ENCODE measurements at places on chromosomes 2 and 18.

DNA sequence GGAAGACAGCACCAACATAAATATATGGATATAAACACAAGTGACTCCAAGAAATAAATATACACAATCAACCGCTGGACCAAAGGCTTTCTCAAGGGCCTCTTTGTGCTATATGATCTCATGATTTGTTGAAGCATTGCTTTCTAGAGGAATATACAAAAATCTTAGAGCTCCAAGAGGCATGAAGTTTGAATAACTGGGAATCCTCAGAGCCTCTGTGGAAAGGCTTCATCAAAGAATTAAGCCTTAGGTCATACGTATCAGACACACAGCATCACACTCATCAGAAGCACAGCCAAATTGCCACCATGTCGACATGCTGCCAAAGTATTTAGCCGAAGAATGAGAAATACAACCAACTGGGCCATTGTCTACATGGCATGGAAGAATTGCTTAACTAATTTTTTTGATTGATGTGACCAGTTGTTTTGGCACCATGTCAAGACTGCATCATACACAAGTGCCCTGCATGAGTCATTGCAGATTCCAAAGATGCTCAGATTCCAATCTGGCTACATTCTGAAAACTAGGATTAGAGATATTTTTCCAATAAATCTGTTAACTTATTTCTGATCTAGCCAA lies 860.6 kb upstream of the ZEB2 start:
- DNase-seq, result peak; percentile 33

DNA sequence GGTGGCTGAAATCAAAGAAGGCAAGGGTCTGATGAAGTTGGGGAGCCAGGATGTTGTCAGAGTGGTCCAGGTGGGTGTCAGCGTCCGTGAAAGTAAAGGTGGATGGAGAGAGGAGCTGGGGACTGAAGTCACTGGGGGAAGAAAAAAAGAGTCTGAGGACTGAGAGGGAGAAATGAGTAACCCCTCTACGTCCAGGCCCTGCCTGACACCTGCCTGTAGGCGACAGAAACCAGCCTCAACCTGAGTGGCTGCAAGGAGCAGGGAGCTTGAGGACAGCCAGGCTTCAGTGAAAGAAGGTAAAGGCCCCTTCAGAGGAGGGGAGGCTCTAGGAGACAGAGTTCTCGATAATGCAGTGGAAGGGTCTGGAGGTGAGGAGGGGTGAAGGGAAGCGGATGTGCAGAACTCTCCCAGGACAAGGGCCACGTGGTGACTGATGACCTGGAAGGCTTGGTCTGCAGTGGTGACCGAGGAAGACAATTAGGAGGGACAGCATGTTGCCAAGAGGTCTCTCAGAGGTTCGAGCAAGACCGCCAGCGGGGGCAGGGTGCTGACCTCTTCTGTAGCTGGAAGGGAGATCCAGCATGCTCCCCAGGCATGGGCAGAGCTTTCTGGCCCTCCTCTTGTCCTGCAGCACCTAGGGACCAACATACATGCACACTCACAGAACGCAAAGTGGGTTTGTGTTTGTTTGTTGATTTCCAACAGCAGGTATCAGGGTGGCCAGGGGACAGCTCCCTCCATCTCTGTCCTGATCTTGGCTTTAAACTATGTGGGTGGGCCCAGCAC lies 86.6 kb upstream of the TMEM247 start:
- DNase-seq, result no peak

DNA sequence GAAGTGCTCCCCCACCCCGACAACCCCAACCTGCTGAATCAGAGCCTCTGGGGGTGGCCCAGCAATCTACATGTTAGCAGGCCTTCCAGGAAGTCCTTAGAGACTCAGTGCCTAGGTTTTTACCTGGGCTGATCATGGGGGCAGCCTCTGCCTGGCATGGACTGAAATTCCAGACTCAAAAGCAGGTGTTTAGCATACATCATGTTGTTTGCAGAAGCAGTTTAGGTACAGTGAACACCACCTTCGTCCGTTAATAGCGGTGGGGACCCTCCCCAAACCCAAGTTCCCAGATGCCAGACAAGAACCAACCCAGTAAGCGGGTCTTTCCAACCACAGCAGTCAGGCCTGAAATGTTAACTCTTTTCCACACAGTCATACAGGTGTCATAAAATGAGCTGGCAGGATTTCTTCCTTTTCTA lies 26.4 kb upstream of the GALR1 start:
- no peak for DNase-seq

DNA sequence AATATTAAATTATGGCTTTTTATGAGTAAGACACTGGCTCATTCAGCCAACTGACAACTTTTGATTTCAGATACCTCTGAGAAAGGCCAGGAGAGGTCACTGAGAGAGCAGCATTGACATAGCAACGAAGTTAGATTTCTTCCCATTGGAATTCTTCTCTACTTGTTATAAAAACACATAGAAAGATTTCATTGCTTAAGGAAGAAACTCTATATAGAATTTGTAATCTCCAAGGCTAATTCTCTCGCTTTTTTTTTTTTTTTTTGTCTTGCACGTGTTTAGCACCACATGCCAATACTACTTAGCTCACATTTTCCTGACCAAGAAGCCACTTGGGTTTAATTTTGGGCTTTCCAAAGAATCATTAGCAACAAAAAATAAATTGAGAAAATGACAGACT lies 233.7 kb downstream of the CALCRL start:
- no peak for DNase-seq

- DNase-seq, result no peak
These were observed 40.3 kb upstream of the MGAT4A start for GRCh38 chr2:98771264-98771663.

DNA sequence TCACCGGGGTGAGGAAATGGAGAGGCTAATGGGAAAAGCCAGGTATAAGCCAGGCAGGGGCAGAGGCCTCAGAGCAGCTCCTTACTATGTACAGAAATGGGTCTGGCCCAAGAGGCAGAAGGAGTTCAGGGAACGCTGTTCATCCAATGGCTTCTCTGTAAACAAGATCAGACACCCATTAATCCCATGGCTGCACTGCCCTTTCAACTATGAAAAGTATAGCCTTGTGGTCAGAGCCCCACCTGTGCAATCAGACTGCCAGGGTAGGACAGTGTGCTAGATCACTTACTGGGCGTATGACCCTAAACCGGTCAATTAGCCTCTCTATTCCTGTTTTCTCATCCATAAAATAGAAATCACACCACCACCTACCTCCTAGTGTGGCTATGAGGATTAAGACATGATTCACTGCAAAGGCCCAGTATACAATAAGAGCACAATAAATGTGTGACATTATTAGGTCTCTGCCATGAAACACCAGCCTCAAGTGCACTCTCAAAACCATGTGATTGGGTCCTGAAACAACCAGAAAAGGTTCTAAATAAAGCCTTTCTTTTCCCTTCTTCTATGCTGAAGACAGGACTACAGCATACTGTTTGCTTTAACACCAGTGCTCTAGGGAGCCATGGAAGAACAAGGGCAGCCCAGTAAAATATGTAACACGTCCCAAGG lies 4.4 kb downstream of the ANKRD44 start:
- no peak for DNase-seq

- no peak for DNase-seq
These were observed 48.0 kb downstream of the TRABD2A start for GRCh38 chr2:84832772-84833461.

- peak; percentile 48 for DNase-seq
These were observed 4.7 kb upstream of the STAMBP start for GRCh38 chr2:73823916-73824523.

DNA sequence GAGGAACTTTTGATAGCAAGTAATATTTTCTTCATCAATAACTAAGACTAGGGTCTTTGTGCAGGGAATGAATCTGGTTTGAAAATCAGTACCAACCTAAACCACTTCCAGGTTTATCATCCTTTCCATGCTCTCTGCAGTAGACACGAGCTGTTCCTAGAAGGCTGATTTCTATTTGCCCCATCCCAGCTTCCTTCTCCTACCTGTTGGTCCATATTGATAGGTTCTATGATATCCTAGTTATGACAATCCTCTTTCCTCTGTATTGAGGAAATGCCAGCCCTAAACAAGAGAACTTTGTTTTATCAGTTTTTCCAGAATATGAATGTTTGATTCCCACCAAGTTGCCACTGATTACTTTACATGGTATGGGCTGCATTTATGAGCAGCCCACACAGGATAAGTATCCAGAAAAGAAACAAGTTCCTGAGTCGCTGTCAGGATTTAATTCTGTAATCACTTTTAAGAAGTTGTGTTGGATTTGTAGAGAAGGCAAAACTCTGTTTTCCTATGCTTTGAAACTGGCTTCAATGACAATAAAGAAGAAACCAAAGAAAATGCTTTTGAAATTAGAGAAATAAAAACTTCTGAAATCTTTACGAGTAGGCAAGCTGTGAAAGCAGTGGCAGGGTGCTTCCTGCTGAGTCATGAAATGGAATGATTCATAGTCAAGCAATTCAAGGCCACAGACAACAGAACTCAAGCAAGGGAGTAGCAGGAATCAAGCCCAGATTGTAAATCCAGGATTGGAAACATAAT lies 37.3 kb upstream of the TANK start:
- peak; percentile 72 for DNase-seq

- peak; percentile 55 for DNase-seq
These were observed 50.4 kb downstream of the CLIP4 start for GRCh38 chr2:29165362-29166241.

DNA sequence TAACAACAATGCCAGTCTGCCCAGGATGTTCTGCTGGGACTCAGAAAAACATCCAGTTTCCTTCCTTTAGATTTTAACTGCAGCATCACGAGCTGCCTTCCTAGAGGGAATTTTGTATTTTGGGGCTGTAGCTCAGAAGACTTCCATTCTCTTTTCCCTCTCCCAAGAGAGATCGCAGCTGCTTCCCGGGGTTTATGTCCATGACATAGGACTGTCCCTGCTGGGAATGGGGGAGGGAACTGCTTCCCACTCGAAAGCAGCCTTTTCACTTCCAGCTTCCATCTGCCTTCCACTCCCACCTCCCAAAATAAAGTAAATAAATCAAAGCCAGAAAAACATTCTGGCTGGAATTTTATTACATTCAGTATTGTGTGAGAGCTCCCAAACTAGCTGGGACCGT lies 52.4 kb downstream of the LIMS1 start:
- DNase-seq, result no peak

- DNase-seq, result no peak
These were observed 206.5 kb downstream of the PDE1A start for GRCh38 chr2:182220335-182220734.

DNA sequence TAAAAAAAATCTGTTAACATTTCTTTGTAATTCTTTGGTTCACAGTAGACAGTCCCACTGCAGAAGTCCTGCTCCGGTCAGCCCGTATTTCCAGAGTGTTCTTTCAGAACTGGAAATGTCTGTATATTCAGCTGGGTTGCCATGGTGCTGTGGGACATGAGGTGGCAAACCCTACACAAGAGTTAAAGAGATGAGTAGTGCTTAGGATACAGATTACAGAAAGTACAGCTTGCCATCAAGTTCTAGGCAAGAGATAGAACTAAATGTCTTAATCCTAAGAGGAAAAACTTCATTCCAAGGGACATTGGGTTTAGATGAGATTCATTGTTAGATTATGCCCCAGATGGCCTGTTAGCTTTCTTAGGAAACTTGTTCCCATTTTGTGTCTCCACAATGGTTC lies 60.1 kb downstream of the FMNL2 start:
- DNase-seq, result no peak

DNA sequence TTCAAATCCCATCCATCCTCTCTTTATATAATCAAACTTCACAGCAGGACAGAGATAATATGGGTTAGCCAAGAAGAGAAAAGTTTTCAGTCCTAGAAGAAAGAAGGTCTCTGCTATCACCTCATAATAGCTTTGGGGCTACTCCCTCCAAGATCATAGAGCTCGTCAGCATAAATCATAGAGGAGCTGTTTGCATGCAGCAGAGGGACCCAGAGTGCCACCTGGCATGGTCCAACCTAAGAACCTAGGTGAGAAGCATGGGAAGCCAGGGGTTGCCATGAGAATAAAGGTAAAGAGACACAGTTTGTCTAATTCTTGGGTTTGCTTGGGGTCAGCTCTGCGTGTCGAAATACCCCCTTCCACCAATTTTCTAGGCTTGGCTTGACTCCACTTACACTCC lies 87.1 kb upstream of the CYP1B1 start:
- no peak for DNase-seq

DNA sequence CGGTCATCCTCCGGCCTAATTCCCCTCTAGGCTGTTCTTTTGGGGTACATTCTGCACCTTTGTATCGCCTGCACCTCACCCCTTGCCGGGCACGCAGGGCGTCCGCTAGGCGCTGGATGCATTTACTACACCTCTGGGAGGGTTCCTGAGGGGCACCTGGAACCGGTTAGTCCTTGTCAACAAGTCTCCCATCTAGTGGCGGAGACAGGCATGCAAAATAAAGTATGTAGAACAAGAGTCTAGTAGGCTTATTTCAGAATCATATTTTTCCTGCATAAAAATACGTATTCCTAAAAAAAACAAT lies 705 bp upstream of the TEX261 start:
- DNase-seq, result no peak

DNA sequence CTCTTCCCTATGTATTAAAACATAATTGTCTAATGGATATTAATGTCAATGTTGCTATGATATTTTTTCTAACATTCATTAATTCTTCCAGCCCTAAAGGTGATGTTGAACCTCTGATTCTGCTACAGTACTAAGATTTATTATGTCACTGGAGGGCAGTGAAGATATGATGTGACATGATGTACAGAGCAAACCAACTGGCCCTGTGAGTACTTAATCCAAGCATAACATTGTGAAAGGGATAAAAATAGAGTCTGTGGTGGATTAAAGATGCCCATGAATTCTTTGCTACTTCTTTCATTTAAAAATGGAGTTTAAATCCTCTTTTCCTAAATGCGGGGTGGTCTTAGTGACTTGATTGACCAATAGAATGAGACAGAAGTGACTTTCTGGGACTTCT lies 51.8 kb downstream of the IL1R2 start:
- DNase-seq, result no peak

- DNase-seq, result no peak
These were observed 17.9 kb downstream of the PPP3R1 start for GRCh38 chr2:68234405-68234804.

- DNase-seq, result no peak
These were observed 28.8 kb downstream of the PSD4 start for GRCh38 chr2:113202305-113203216.

DNA sequence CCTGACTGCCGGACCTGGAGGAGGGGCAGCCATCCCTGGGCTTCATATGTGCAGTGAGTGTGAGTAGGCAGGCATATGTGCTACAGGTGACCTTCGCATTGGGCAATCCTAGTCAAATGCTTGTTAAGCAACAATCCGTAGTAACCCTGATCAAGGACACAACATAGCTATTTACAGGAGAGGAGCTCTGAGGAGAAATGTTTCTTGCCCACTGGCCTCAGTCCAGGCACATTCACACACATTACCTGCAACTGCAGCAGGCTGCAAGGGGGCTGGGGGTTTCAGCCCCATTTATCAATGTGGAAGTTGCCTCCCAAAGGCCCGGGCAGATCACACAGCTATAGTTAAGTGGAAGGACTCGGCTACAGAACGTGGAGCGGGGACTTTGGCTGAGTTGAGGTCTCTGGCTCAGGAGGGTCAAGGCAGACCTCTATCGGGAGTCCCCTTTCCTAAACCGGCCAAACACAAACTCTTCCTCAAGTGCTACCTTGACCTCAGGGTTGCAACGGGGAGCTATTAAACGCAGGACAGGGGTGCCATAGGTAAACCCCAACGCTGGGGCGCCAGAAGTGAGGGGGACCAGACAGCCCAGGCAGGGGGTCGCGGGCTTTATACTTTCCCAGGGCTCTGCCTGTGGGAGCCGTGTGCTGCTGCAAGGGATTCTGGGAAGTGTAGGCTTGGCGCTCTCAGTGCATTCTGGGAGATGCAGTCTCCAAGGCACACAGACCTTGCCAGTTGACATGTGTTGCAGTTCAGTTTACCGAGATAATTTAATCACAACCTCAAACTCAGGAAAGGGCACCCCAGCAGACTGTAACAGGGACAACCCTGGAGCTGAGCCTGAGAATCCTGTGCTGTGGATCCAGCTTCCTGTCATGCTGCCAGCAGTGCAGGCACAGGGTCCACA lies 9.4 kb downstream of the KHK start:
- DNase-seq, result no peak

Measured in epithelial cell of prostate (primary cell).